ENCODE measurements at places on chromosomes 4 and X.

DNA sequence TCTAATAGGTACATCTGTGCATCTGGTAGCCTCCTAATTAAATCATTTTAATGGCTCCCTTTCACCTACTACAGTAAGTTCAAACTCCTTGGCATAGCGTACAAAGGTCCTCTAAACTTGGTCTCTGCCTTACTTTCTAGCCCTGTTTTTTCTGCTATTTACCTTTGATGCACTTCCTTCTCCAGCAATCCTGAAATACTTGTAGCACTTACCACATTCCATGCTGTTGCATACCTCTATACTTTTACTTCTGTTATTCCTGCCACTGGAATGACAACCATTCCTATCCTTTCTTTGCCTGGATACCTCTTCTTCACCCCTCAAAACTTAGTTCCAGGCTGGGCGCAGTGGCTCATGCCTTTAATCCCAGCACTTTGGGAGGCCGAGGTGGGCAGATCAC, 56.6 kb upstream of the LHFPL1 start:
- DNase-seq = no peak
- H3K4me3 ChIP-seq = no peak overlapping the region
- H3K27ac ChIP-seq = no peak overlapping the region
- H3K4me1 ChIP-seq = peaks cover 8% of the 10 kb centered on the region
- H3K27me3 ChIP-seq = peaks cover 5% of the 10 kb centered on the region

- no peak overlapping the region for H3K4me3 ChIP-seq
- no peaks in the 10 kb centered on the region for H3K4me1 ChIP-seq
- no peak for DNase-seq
- no peaks in the 10 kb centered on the region for H3K36me3 ChIP-seq
- H3K27ac ChIP-seq = no peak overlapping the region
Observed at GRCh38 chr4:2427383-2428334, 8.9 kb downstream of the CFAP99 start.

GRCh38 chrX:110001740-110002299, 1.1 kb upstream of the TMEM164 start:
- peaks cover 2% of the 10 kb centered on the region for H3K36me3 ChIP-seq
- DNase-seq = no peak
- H3K4me1 ChIP-seq = peaks cover 22% of the 10 kb centered on the region
- H3K27me3 ChIP-seq = no peaks in the 10 kb centered on the region
- peak overlapping the region; percentile 76 for H3K4me3 ChIP-seq

DNA sequence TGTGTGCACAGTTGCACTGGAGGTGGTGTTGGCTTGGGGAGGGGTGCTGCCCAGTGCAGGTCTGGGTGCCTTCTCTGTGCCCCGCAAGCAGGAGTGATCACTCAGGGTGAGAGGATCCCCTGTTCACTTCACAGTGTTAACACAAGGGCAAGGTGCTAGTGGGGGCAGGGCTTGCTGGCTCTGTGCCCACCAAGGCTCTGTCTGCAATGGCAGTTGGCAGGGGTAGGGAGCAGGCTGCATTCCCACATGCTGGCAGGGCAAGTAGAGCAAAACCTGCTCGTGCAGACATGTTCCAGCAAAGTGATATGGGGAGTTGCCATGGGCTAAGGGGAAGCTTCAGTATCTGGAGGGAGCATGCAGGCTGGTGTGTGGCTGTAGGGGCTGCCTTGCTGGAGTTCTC, 428.0 kb downstream of the ZNF674 start:
- no peak for DNase-seq
- no peaks in the 10 kb centered on the region for H3K4me1 ChIP-seq
- H3K27me3 ChIP-seq = no peaks in the 10 kb centered on the region
- no peaks in the 10 kb centered on the region for H3K36me3 ChIP-seq

DNA sequence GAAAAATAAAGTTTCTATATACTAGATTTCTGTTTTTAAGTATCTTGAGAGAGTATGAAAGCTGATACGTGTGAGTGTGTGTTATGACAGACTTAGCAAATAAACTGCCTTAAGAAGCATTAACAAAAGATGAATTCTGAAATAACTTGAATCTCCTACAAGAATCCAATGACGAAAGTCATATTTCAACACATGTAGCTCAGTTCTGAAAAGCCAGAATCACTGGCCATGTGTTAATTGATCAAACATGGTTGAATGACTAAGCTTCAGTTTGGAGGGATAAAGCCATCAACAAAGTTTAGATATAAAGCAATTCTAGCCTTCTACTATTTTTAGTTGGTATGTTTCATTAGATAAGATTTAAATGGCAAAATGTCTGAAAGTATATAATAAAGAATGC, 88.5 kb upstream of the ETNPPL start:
- no peak for DNase-seq
- no peaks in the 10 kb centered on the region for H3K36me3 ChIP-seq
- H3K27me3 ChIP-seq = peaks cover 2% of the 10 kb centered on the region
- H3K4me1 ChIP-seq = peaks cover 22% of the 10 kb centered on the region
- H3K4me3 ChIP-seq = no peak overlapping the region

- no peak overlapping the region for H3K27ac ChIP-seq
- no peaks in the 10 kb centered on the region for H3K27me3 ChIP-seq
- H3K36me3 ChIP-seq = no peaks in the 10 kb centered on the region
- DNase-seq = no peak
- no peak overlapping the region for H3K4me3 ChIP-seq
- no peaks in the 10 kb centered on the region for H3K4me1 ChIP-seq
Observed at GRCh38 chrX:111928456-111928855, 52.5 kb downstream of the TRPC5OS start.

GRCh38 chr4:48025005-48025404, 8.4 kb downstream of the NIPAL1 start:
- no peak overlapping the region for H3K4me3 ChIP-seq
- H3K27ac ChIP-seq = no peak overlapping the region
- DNase-seq = no peak
- H3K27me3 ChIP-seq = peaks cover 11% of the 10 kb centered on the region

DNA sequence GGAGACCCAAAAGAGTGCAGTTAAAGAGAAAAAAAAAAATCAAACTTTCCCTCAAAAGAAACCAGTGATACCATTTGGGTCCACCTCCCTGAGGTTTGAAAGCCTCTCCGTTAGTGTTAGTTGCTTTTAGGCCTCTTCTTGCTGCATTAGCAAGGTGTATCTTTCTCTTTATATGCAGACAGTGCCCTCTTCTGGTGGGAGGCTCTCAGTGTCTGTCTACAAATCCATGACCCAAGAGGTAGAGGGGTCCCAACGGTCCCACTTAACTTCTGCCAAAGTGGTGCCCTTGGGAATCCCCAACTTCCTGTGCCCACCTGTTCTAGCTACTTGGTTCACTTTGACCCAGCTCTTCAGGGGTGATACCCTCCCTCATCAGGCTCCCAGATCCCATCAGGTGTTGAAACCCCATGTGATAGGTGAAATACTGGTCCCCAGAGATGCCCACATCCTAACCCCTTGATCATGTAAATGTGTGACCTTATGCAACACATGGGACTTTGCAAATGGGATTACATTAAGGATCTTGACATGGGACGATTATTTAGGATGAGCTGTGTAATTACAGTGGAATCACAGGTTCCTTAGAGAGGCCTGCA, 63.7 kb upstream of the CD99 start:
- H3K4me1 ChIP-seq = peaks cover 36% of the 10 kb centered on the region
- H3K4me3 ChIP-seq = no peak overlapping the region
- H3K27ac ChIP-seq = peak overlapping the region; percentile 23
- DNase-seq = peak; percentile 69
